Jurkat, Clone E6-1 (cell line): ENCODE measurements at places on chromosomes 3 and 15.
A peak's percentile ranks its signal among the peaks of the same experiment; 100 is the strongest.

GRCh38 chr3:100354850-100355249 is 20.3 kb downstream of the NIT2 start:
- no peak for DNase-seq

DNA sequence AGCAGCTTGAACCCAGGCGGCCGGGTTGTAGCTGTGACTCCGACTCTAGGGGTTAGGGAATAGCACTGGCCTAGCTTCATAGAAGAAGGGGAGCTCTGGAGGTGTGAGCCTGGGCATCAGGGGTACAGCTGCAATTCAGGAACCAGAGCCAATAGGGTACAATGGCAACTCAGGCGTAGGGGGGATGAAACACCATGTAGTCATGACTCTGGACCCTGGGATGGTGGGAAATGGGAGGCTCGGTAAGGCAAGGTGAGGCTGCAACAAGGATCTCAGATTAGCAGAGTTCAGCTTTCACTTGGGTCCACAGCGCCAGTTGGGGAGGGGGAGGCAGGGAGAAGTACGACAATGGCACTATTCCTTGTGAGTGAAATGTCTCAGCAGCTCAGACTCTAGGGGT is 210.2 kb upstream of the LYSMD4 start:
- no peak for DNase-seq

GRCh38 chr3:52784021-52784621 is 6.7 kb downstream of the ITIH1 start:
- no peak for DNase-seq

GRCh38 chr3:26712211-26713026 is 89.8 kb downstream of the LRRC3B start:
- DNase-seq: peak; percentile 47

DNA sequence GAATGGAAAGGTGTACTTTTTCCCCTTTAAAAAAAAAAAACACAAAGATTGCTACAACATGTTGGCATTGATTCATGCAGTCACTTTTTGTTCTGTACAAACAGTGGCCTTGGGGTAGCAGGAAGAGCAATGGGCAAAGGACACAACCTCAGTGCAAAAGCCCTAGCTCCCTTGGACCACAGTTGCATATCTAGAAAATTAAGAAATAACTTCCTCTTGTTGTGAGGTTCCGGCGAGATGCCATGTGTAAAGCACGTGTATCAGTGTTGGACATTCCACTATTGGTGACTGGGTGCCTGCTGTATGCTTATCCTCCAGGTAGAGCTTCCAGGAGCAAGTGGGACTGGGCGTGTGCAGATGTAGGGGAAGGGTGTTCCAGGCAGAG is 164.5 kb downstream of the THSD4 start:
- no peak for DNase-seq

- peak; percentile 27 for DNase-seq
Observed at GRCh38 chr15:64229129-64229724, 66.4 kb upstream of the PPIB start.

- no peak for DNase-seq
Observed at GRCh38 chr15:35669021-35669420, 123.1 kb upstream of the DPH6 start.

DNA sequence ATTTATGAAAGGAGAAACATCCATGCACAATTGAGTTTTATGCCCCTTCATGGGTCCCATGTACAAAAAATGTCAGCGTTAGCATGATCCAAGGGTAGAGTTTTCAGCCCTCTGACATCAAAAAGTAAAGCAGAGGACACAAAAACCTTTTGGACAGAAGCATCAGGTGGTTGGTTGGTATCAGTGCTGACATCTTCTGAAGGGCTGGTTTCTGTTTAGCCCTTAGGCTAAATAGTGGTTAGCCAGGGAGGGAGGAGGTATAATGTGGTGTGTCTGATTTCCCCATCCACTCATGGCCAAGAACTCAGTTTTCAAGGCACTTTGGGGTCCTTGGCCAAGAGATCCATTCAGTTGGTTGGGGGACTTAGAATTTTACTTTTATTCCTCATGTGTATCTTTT is 16.5 kb downstream of the CCDC66 start:
- DNase-seq: no peak

DNA sequence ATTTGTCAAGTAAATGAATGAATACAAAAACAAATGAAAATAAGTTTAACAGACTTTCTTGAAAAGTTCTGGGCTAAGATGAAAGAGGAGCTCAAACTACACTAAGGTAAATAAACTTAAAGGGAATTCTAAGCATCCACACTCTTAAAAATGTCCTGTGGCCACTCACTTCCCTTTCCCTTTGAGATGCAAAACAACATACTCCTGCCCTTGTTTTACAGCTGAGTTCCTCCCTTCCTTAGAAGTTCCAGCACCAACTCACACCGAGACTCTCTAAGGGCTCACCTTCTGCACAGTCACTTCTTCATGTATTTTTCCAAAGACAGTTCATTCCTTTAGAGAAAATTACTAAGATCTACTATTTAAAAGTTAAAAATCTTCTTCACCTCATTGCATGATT is 123.3 kb upstream of the CMC1 start:
- no peak for DNase-seq

DNA sequence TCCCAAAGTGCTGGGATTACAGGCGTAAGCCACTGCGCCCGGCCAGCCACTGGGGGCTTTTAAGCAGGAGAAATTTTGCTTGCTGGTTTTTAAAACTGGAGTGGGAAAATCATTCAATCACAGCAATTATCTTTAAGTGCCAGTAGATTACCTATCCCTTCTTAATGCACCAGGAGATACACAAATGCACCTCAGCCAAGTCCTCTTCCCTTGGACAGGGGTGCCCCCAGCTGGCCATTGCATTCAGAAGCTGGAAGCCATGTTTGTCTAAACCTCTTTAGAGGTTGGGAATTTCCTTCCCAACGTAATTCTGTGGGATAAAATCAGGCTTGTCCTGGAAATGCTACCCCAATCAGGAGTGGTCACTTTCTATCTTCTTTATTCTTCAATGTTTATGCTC is 26.6 kb downstream of the MIX23 start:
- peak; percentile 37 for DNase-seq

GRCh38 chr3:16407366-16407765 is 106.1 kb downstream of the RFTN1 start:
- DNase-seq: no peak

GRCh38 chr3:80559701-80560100 is 791.9 kb upstream of the ROBO1 start:
- peak; percentile 1 for DNase-seq

GRCh38 chr15:69380100-69380725 is 33.9 kb upstream of the KIF23 start:
- no peak for DNase-seq

DNA sequence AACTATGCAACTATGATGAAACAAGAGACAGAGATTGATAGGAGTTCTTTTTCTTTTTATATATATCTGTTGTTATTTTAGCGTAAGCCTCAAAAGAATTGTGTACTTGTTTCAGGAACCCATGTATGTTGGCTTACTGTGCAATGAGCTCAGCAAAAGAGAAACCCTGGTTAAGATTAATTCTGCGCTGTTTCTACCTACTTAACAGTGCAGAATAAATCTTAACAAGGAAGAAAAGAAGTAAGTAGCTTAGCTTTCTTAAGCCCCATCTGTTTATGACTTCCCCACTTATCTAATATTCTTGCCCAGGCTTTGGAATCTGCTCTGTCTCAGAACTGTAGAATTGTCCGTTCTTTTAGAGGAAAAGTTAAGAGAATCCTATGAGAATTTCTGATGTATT is 27.4 kb downstream of the ECT2 start:
- no peak for DNase-seq

GRCh38 chr3:184600685-184601377 is 39.2 kb downstream of the EPHB3 start:
- no peak for DNase-seq

DNA sequence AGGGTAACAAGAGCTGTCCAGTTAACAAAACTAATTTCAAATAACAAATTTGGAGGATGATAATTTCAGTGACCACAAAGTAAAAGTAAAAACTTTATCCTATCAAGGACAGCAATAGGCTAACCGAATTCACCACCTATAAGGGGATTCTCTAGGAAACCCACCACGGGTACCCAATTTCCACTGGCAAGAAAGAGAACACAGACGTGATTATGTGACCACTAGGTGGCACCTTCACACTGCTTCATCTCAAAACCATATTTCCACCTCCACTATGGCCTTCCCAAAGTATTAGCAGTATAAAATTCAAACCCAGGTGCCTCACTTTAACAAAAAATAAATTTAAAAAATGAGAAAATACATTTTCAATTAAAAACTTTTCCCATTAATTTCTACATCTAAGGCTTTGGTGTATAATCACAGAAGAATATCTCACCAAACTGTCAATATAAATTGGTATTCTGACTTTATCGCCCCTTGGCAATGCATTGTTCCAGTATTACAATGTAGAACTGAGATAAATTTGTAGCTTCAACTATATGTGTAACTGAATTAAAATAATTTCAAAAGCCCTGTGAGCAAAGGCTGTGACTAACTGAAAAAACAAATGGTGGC is 96.5 kb downstream of the FSIP1 start:
- DNase-seq: peak; percentile 61

DNA sequence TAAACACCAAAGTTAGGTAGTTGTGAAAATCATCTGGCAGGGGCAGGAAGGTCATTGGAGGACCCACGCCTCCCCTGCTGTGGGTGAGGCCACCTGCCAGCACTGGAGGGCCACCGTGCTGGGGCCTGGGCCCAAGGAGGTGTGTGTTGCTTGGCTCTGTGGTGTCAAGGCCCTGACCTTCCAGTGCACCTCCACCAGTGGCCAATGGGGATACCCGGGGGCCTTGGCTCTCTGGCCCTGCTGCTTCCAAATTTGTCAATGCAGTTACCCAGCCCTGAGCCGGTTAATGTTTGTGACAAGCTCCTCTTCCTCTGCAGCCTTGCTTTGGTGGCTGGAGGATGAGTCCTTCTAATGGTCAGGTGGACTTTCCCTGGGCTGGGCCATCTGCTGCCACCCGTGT is 150.2 kb downstream of the KLF13 start:
- DNase-seq: no peak

DNA sequence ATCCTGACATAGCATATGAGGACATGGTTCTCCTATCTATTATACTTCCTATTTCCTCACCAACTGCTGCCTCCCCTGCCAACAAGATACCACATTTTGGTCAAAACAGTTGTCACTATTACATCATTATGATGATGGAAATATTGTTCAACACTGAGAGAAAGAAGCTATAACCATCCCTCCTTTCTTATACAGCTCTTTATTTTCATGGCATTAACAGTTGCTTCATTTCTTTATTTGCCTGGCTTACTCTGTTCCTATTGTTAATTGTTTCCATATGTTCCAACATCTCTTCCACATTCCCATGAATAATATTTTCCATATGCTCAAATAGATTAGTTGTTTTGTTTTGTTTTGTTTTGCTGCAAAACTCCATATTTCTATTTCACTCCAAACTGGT is 40.8 kb upstream of the FILIP1L start:
- no peak for DNase-seq

DNA sequence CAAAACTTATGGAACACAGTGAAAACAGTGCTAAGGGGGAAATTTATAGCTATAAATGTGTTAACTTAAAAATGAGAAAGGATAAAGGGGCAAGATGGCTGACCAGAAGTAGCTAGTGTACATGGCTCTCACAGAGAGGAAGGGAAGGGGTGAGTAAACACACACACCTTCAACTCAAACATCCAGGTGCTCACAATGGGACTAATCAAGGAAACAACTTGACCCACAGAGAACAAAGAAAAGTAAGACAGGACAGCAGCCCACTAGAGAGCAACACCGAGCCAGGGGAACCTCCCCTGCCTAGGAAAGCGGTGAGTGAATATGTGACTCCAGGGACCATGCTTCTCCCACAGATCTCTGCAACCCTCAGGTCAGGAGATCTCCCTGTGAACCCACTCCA is 85.0 kb upstream of the UBP1 start:
- DNase-seq: no peak

- no peak for DNase-seq
Observed at GRCh38 chr15:38187630-38188313, 64.9 kb upstream of the SPRED1 start.

DNA sequence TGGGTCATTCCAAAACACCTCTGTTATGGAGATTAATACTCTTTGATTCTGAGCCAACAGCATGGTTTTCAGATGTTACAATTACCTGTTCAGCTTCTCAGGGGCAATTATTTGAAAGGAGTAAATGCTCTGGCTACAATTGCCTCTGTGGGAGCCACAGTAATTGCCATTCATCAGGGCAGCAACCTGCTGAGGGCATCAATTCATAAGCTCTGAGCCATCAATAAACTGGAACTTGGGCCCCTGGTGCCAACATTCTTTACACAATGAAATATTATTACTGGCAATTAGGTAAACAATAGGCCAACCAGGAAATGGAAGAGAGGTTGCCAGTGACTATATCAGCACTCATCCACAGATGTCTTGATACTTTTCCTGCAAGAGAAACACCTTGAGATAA is 660.8 kb downstream of the MECOM start:
- DNase-seq: no peak

GRCh38 chr3:45792516-45793172 is 3.7 kb downstream of the SLC6A20 start:
- no peak for DNase-seq

DNA sequence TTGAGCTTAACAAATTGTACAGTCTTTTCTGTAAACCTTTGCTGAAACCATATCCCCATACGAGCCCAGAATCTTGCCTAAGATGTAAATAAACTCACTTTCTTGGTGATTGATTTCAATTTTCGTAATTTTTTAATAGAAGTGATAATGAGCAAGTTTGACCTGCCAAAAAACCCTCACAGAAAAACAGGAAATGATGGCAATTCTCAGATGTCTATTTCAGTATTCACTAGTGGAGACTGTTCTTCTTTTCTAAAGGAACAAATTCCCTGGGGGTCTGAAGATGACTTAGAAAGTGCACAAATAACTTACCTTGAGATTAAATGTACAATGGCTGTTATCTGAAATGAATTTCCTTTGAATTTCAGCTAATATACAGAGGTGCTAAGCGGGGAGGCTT is 116.5 kb upstream of the CMC1 start:
- DNase-seq: no peak

- DNase-seq: no peak
Observed at GRCh38 chr3:5828251-5828650, 640.7 kb downstream of the EDEM1 start.

DNA sequence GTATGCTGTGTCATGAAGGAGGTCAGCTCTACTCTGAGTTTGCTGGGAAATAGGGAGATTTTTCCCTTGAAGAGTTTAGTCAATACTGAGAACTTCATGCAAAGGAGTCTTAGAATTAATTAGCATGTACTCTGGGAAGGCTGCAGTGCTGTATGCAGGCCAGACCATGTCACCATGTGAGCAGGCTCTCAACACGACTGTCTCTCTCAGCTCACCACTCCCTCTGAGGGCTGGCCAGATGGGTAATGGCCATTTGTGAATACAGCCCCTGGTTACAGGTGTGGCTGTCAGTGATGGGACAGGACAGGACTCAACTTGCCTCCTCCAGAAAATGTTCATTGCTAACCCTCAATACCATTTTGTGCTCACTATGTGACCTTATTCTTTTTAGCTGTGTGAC is 5.1 kb upstream of the CERS3 start:
- DNase-seq: no peak

GRCh38 chr3:155991212-155991611 is 120.8 kb downstream of the GMPS start:
- DNase-seq: no peak
